ENCODE measurements at places on chromosomes 13 and 19.

DNA sequence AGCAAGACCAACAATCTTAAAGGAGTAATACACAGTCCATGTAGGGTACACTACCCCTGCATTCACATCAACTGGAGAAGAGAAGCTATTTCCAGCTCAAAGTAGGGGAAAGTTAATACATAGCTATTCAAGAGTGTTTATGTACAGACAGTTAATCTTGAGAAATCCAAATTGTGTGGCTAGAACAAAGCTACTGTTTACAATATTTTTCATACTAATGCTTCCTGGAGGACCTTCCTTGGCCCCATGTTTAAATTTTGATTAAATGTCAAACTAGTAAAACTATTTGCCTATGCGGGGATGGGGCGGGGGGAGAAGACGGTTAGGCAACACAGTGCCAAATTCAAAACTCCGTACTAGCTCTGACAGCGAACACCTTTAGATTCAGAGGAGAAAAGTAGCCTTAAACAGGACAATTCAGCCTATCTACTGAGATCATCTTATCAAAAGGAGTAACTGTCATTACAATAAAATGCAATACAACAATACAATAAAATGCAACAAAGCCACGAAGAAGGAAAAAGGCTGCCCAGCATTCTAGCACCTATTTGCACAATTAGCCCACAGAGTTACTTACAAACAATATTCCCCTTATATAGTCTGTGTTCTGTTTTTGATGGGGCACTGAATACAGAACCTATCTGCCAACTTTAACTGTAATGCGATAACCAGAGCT is 29.1 kb downstream of the BRD4 start:
- no peak for DNase-seq

- DNase-seq = no peak
Measured at GRCh38 chr13:28597641-28598040, 61.3 kb upstream of the POMP start.

DNA sequence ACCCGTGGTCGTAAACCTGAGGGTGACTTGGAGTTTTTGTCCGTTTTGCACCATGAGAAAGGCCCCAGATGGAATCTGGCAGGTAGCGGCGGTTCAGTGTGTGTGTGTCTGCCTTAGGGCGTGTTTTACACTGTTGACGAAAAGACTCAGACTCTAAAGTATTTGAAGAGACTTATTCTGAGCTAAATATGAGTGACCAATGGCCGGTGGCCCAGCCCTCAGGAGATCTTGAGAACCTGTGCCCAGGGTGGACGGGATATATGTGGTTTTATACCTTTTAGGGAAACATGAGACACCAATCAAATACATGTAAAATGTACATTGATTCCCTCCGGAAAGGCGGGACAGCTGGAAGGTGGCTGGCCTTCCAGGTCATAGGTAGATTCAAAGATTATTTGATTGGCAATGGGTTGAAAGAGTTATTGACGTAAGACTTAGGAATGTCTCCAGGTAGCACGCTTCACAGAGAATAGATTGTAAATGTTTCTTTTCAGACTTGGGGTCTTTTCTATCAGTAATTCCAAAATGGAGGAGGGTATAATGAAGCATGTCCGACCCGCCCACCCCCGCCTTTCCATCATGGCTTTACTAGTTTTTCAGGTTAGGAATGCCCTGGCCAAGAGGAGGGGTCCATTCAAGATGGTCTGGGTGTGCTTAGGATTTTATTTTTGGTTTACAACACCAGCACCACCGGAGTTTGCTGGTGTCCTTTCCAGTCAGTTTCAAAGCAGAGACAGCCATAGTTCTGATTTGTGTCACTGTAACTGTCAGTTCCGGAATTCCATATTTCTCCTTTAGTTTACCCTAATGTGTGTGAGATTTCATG is 1.0 kb upstream of the ZNF529 start:
- DNase-seq = no peak

- DNase-seq = no peak
Measured at GRCh38 chr13:30034458-30034795, 184.0 kb upstream of the UBL3 start.

Measured in HS-27A (cell line).